ENCODE measurements at places on chromosomes 11 and 22.

DNA sequence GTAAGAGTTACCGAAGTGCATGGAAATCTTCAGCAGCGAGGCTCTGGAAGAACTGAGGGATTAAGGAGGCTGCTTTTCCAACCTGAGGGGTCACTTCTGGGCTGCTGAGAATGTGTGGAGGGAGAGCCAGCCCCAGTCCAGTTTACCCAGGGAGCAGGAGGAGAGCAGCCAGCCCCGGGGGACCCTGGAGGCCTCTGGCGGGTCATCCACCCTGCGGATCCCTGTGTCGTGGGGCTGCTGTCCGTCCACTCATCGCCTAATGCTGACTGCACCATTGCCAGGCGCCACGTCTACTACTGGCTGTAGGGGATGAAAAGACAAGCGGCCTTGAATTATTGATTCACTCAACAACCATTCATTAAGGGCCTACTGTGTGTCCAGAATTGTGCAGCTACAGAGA lies 228.7 kb upstream of the TBCEL start:
- no peak for DNase-seq

DNA sequence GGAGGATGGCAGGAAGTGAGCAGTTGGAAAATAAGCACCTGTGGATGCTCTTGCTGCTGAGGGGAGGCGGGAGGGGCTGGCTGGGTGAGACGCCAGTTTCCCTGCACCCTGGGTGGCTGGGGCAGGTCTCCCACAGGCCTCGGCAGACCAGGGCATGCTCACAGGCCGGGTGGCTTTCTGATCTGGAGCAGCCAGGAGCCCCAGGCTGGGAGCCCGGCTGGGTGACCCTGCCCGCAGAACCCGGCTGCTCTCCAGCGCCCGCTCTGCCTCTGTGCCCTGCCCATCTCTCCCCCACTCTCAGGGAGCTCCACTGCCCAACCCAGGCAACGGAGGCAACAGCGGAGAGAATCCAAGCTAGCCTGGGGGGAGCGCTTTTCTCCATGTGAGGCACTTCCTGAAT lies 24.6 kb downstream of the DCPS start:
- DNase-seq: no peak

- no peak for DNase-seq
These were observed 10.2 kb downstream of the BARX2 start for GRCh38 chr11:129385801-129386200.

GRCh38 chr11:57135020-57135751 lies 46.6 kb upstream of the LRRC55 start:
- DNase-seq: no peak

- DNase-seq: no peak
These were observed 77.2 kb downstream of the STIM1 start for GRCh38 chr11:3932698-3933097.

DNA sequence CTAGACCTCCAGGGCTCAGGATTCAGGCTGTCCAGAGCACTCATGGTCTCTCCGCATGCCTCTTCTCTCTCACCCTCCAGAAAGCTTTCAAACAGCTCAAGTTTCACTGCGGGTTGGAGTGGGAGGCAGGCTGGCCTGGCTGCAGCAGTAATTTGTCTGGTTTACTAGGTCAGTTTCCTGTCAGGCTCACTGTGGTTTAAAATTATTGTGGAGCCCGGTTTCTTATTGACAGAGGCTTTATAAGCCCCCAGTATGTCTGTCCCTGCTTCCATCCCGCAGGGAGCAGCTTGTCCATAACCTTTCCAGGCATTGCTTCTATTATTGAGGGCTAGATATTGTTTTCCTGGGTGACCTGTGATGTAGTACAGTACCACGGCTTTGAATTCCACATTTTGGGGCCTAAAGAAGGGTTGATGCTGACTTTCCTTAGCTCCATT lies 235.3 kb upstream of the SORL1-AS1 start:
- no peak for DNase-seq

DNA sequence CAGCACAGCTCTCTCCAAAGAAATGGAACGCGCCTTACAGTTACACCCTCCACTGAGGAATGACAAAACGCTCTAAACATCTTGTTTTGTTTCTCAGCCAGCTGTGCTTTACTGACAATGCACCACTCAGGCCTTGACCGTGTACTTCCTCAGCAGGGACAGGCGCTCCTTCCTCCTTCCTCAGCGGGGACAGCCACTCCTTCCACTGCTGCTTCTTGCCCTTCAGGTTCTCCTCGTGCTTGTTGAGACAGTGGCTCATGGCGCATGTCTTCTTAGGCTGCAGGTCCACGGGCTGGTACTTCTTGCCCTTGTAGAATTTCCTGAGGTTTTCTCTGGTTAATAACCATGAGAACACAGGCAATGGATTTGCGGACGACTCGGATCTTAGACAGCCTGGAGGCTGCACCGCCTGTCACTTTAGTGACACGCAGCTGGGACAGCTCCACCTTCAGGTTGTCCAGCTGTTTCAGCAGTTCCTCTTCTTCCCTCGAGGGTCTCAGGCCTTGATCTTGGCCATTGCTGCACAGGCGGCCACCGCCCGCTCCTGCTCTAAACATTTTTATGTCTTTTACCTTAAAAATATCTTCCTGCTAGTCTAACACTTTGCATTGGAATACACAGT lies 613.8 kb downstream of the BRD1 start:
- no peak for DNase-seq

- DNase-seq: no peak
These were observed 65.2 kb downstream of the MTNR1B start for GRCh38 chr11:93034723-93035039.

- no peak for DNase-seq
These were observed 13.4 kb upstream of the GCAT start for GRCh38 chr22:37794376-37794775.

DNA sequence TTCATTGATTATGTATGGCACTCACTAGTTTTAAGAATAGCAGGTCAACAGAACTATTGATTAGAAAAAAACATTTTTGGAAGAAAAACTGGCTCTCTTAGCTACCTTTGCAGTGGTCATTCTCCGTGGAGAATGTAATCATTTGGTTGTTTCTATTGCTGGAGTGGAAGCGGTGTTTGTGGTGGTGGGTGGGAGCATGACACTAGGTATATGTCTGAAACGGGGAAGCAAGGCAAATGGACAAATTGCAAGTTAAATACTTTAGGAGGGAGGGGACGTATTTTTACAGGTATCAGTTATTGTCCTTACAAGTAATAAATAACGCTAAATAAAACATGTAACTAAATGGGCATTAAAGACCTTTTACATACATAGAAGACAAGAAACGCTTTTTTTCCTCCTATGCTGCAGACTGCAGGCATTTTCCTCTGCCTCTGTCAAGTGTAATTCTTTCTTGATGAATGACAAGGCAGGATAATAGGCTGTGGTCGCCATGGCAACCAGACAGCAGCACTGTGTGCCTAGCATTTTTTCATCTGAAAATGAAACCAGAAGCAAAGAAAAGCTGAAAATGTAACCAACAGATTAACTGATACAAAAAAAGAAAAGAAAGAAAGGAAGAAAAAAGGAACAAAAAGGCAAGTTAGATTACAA lies 46.2 kb downstream of the BLID start:
- DNase-seq: no peak

DNA sequence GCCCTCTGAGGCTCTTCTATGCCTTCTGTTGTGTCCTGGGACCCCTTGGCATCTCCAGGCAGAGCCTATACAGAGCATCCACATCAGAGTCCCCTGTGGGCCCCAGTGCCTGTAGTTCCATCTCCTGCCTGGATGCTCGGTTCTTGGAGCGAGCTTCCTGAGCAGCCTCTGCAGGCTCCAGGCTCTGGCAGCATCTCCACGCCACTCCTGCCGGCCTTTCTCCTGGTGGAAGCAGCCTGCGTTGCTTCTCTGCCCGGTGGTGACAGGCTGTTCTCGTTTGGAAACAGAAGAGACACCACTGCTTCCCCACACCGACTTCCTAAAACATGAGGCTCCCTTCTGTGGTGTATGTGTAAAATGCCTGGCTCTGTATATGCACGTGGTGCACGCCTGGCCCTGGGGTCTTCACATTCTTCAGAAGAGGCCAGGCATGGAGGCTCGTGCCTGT lies 52.8 kb downstream of the BCR start:
- DNase-seq: no peak

GRCh38 chr11:66676282-66676919 lies 1.3 kb downstream of the RBM4B start:
- no peak for DNase-seq

GRCh38 chr11:59181746-59182456 lies 10.0 kb downstream of the DTX4 start:
- DNase-seq: no peak

DNA sequence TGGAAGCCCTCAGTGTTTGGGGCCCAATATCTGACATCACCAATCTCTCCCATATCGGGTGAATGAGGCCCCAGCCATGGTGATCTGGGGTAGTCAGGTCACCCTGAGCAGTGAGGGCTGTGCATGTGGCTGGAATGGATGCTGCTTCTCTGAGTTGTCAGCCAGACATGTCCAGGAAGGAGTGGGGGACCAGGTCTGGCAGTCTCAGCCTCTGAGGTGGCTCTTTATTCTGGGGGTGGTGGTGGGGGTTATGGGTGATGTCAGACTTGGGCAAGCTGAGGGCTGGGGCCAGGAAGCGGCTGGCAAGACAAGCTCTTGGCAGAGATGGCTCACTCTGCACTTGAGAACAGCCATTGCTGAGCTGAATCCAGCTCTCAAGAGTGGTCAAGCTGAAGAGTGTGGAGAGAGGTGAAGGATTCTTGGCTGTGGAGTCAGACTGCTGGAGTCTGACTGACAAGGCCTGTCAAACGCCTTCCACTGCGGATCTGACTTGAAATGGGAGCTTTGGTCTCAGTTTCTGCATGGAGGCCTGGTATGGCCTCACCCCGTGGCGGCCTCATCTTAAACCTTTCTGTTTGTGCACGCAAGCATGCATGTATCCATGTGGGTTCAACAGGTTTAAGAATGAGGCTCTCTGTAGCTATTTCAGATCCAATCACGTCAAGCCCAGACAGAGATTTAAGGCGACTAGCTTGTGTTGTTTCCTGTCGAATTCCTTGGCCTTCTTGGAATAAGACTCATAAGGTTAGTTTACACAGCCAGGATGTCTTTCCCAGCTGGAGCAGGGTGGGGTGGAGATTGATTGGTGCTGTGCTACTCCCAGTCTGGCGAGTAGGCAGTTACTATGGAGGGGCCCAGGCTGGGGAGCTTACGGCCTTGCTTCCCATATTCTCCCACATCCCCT lies 83.9 kb upstream of the TIMP3 start:
- no peak for DNase-seq
